Vagina (tissue), 2 donors: ENCODE measurements at places on chromosomes 13 and 19.

DNA sequence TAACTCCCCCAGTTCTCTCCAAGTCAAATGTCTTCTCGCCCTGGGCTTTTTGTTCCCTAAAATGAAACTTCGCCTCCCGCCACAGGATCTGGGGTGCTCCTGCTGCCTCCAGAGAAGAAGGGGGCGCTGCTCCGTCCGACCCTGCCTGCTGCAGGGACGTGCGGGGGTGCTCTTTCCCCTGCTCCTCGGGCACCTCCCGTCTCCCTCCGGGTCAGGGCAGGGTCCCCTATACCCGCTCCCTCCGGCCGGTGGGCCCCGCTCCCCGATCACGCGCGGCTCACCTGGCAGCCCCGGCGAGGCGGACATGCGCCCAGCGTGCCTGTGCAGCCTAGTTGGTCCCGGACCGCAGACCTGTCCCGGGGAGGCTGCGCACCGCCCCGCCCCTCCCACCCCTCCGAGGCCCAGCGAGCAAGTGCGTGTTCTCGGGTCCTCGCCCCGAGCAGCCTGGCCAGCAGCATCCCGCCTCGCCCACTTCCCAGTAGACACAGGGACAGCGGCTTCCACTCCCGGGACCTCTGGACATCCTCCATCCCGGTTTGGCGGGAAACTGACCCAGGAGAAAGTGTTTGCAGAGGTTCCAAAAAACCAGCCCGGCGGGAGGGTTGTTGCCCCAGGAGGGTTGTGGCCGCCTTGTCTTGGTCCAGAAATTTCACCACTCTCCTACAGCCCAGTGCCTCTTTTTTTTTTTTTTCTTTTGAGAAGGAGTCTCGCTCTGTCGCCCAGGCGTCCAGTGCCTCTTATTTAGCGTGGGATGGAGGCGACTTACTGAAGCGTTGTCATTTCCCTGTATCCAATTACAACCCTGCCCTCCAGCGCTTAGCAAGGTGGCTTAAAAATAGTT, at the start of gene OXGR1:
Gene OXGR1 (minus strand): TSS at position 460 of the 841 bp plus-strand sequence. CDS start 6,717 bp downstream, outside the sequence.
- no peak for DNase-seq

GRCh38 chr19:52722062-52723003, 12.5 kb downstream of the ZNF611 start:
- DNase-seq: no peak

GRCh38 chr19:16328824-16329482, 4.3 kb downstream of the KLF2 start:
- no peak for DNase-seq

- no peak for DNase-seq
Observed at GRCh38 chr13:113360446-113360845, 3.5 kb downstream of the GRTP1 start.

GRCh38 chr13:109010912-109011311, 381.5 kb downstream of the MYO16 start:
- DNase-seq: no peak

DNA sequence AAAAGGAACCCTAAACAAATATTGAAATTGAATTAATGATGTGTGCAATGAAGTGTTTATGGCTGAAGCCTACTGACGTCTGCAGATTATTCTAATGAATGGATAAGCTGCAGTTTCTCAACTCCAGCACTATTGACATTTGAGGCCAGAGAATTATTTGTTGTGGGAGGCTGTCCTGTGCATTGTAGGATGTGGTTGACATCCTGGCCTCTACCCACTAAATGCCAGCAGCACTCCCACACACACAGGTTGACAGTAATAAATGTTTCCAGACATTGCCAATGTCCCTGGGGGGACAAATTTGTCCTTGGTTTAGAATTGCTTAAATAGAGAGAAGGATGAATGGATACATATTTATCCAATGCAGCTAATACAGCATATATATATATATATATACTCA, 19.2 kb upstream of the MYH14 start:
- DNase-seq: no peak

- no peak for DNase-seq
Observed at GRCh38 chr13:30918662-30919405, 12.8 kb downstream of the MEDAG start.

- DNase-seq: no peak
Observed at GRCh38 chr13:89862691-89863036, 1484.8 kb upstream of the MIR17HG start.

- no peak for DNase-seq
Observed at GRCh38 chr13:33537676-33538075, 252.1 kb upstream of the STARD13 start.

DNA sequence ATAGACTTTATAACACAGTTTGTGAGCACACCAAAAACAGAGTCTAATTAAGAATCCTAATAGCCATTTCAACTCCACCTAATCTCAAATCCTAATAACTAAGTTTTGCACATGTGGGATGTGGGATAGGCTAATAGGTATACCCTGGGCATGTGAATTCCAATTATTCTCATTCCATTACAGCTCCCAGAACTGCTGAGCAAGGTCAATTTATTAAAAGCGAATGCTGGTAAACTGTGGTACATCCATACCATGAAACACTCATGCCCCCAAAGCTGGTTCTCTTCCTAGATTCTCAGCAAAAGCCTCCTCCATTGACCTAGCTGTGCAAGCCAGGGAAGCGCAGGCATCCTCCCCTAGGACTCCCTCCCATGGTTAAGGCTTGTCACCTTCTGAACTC, 113.8 kb downstream of the USP12 start:
- no peak for DNase-seq

GRCh38 chr13:76053181-76053580, 417.1 kb downstream of the LMO7 start:
- no peak for DNase-seq

- DNase-seq: no peak
Observed at GRCh38 chr13:53075356-53076041, 46.9 kb downstream of the OLFM4 start.

DNA sequence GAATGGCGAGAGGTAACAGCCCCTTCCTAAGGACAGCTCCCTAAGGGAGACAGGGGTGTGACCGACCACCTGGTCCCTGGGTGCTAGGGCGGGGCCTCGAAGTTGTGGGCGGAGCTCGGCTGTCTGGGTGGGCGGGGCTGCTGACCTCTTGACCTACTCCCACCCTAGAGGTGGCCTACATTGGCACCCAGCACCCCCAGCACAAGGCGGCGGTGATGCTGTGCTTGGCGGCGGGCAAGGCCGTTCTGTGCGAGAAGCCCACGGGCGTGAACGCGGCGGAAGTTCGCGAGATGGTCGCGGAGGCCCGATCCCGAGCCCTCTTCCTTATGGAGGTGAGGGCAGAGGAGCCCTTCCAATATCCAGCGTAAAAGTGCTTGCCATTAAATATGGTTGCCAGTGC, 2.4 kb downstream of the DHDH start:
- DNase-seq: no peak

GRCh38 chr13:36251526-36251925, 37.2 kb upstream of the SOHLH2 start:
- no peak for DNase-seq

- no peak for DNase-seq
Observed at GRCh38 chr13:80276371-80277289, 64.3 kb downstream of the SPRY2 start.

DNA sequence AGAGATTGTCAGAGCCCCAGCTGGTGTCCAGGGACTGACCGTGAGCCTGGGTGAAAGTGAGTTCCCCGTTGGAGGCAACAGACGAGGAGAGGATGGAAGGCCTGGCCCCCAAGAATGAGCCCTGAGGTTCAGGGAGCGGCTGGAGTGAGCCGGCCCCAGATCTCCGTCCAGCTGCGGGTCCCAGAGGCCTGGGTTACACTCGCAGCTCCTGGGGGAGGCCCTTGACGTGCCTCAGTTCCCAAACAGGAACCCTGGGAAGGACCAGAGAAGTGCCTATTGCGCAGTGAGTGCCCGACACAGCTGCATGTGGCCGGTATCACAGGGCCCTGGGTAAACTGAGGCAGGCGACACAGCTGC, 1.1 kb upstream of the ELANE start:
- no peak for DNase-seq

DNA sequence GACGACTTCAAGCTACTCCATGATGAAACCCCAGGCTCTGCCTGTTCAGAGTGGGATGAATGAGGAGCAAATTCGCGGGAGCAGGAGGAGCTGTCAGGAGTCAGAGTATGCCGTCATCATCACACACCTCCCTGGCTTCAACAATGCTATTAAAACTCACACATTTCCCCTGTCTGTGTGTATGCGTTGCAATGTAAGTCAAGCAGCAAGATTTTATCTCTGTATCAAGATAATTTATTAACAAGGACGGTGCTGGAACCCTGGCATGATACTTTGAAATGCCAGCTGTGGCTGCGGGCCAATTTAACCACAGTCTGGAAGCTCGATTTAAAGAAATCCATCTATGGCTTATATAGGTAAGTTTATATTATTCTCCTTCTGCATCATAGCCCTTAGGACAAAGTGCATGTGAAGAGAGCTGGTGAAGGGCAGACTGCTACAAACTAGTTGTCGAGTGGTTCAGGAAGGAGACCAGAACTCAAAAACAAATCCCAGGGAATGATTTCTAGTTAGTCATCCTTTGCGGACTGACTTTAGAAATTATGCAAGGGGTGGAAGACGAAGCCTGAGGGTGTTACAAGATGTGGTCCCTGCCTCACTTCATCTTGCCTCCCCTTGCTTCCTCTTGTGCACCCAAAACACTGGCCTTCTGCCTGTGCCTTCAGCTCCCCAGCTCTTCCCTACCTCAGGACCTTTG, 486.5 kb downstream of the COG6 start:
- peak; percentile 29 for DNase-seq
